NCI-H1694 (cell line): ENCODE measurements at places on chromosomes 11 and 22.

GRCh38 chr11:112322173-112322790, 61.6 kb upstream of the PLET1 start:
- DNase-seq = no peak

DNA sequence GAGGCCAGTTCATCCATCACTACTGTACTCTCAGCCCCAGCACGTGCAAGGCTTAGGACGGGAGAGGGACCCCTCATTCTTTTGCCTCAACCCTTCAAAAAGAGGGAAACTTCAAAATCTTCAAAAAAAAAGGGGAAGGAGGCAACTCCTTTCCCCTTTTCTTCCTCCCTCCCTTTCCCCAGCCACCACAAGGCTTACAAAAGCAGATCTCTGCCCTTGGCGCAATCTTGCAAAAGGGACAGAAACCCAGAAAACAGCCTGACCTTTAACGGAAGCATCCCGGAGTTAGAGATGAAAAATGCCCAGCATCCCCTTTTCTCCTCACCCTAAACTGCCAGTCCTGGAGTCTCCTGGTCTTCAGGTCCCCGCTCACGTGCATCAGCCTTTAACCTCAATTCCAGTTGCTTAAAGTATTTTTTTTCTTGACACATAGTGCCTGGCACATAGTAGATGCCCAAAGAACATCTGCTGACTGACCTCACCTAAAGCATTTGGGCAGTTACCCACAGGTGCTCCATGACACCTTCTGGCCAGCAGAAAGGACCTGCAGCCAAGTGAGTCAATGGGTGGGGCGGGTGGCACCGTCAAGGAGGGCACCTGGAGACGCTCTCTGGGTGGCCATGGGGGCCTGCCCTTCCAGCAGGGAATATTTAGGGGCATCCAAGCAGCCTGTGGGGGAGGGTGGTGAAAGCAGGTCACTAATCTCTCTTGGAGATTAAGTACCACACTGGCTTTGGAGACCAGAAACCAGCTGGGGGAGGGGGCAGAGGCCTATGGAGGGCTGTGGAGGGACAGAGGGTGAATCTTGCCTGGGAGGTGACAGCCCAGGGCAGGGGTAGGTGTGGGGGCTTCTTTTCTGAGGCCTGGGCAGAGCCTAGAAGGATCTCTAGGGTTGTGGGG, 16.3 kb downstream of the NECTIN1 start:
- no peak for DNase-seq

GRCh38 chr11:2655834-2656622, 43.8 kb downstream of the KCNQ1OT1 start:
- DNase-seq = no peak

GRCh38 chr22:46596032-46596441, 24.1 kb upstream of the GRAMD4 start:
- no peak for DNase-seq

DNA sequence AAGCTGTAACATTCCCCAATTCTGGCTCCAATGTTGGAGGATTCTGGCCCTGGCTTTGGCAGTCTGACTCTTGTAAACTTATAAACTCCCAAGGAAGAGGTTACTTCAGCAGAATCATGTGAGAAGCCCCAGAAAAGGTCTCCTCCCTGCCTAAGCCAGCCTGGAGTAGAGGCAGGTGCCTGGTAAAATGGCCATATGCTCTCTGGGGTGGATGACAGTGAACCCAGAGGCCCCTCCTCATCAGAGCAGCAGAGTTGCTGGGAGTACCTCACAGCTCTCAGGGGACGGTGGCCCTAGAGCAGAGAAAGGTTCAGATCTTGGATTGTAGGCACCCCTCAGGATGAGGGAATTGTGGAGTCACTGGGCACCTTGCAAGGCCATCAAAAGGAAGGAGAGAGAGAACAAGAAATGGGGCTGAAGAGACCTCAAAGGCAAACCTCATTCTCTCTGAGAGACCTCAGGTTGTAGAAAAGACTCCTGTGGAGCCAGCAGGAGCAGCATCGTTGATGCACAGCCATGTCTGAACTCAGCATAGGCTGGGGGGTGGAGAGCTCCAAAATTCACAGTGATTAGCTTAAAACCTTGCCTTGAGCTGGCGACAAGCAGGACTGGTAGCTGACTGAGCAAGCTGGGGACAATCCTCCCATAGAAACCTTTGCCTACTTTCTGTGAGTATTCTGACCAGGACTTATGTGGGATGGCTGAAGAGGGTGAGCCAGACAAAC, 4.9 kb upstream of the P2RY6 start:
- no peak for DNase-seq

GRCh38 chr22:42611051-42611450, 3.6 kb downstream of the POLDIP3 start:
- no peak for DNase-seq

GRCh38 chr11:115581871-115582639, 77.8 kb upstream of the CADM1 start:
- DNase-seq = no peak

GRCh38 chr22:20545681-20546521, 38.5 kb downstream of the MED15 start:
- no peak for DNase-seq

DNA sequence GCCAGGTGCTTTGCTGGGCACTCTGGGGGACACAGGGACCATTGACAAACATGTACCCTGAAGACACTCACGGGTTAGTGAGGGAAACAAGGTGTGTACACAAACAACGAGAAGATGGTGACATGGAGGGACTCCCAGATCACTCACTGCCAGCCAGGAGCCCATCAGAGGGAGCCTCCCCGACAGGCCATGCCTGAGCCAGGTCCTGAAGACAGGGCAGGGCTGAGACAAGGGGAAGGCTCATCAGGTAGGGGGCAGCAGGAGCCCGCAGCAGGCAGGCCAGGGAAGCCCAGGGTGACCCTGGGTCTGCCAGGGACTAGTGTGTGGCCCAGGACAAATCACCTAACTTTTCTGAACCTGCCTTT, 127.9 kb downstream of the BUD13 start:
- DNase-seq = no peak

- no peak for DNase-seq
Observed at GRCh38 chr22:20174785-20175596, 24.1 kb upstream of the CCDC188 start.

- no peak for DNase-seq
Observed at GRCh38 chr11:120128392-120129119, 9.4 kb downstream of the TRIM29 start.

- DNase-seq = no peak
Observed at GRCh38 chr11:58075781-58076180, 45.0 kb downstream of the OR6Q1 start.

- no peak for DNase-seq
Observed at GRCh38 chr11:134538742-134539141, 126.7 kb upstream of the B3GAT1 start.

- DNase-seq = no peak
Observed at GRCh38 chr11:9774591-9775397, 110.9 kb downstream of the SWAP70 start.
